ENCODE measurements at places on chromosomes 4 and X.

- DNase-seq: no peak
These were observed 748.8 kb upstream of the FTHL17 start for GRCh38 chrX:31820430-31821210.

DNA sequence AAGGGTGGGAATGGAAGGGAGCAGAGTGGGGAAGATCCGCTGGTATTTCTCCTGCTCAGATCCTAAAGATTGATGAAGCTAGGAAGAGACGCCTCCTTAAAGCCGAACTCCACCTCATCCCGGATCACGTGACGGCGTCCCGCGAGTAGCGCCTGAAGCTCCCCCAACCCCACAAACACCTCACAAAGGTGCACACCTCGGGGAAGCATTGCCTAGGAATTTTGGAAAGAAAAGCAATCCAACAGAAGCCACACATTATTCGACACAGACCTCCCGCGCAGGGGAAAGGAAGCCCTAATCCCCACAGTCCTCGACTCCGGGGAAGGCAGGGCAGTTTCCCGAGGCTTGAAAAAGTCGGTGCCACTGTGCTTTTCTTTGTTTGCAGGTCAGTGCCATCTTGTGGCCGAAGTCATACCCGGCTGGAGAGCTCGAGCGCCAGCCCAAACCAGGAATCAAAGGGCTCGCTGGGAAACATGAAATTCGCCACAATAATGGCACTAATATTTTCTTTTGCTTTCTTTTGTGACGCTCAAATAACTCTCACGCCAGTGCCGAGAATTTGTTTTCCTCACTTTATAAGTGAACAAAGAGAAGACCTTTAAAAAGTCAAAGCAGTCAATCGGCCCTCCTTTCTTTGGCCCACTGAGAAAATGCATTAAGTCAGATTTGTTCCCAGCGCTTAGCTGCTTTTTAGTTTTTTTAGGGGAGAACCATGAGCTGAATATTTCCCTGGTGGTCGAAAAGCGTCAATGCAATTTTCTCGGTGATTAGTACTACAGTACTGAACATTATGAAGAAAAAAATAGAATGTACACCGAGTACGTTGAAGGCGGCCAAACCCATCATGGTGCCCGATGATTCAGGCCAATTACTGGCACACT, at the start of gene NPY1R:
NPY1R (minus strand) TSS at position 71 of the 881 bp plus-strand sequence. CDS start 6,042 bp downstream, outside the sequence.
- DNase-seq: peak; percentile 88

- peak; percentile 43 for DNase-seq
These were observed 109.3 kb upstream of the DGKK start for GRCh38 chrX:50579955-50580354.

DNA sequence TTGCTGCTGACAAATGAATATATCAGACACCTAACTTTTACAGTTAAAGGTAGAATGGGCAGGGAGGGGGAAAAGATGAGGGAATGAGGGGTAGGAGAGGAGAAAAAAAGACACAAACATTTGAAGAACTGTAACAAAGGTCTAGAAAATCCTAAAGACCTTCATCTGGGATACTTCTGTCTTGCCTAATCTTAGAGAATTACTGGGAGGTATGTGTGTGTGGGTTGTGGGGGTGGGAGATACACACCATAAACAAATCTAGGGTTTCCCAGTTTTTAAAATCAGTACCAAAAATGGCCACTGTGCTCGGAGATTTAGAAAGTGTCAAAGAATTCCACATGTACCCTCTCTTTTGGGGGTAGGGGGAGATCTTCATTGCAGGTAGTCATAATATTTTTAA, 166.7 kb downstream of the SH3KBP1 start:
- no peak for DNase-seq

- no peak for DNase-seq
These were observed 21.6 kb downstream of the C4orf50 start for GRCh38 chr4:5996641-5997040.

DNA sequence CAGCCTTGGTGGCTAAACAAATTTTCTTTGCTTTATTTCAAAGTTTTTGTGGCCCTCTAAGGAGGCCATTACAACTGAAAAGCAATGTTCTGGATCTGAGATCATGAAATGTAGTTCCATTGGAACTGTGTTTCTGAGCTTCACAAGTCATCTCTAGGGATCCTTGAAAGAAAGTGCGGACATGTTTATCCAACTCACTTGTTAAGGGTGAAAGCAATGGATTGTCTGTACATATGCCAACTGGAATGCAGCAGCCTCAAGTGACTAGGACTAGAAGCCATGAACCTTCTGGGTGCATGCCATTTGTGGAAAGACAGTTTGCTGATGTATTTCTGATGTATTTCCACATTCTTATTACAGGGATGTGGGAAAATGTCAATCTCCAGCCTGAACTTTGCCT, 36.7 kb upstream of the KLHL13 start:
- no peak for DNase-seq

- DNase-seq: peak; percentile 43
These were observed 53.5 kb downstream of the PTTG2 start for GRCh38 chr4:38013461-38014366.

- DNase-seq: no peak
These were observed 744.0 kb downstream of the FSTL5 start for GRCh38 chr4:161419822-161420221.

GRCh38 chr4:151667048-151667447, 93.8 kb downstream of the GATB start:
- peak; percentile 80 for DNase-seq

GRCh38 chrX:149516604-149517003, 11.5 kb upstream of the IDS start:
- no peak for DNase-seq

DNA sequence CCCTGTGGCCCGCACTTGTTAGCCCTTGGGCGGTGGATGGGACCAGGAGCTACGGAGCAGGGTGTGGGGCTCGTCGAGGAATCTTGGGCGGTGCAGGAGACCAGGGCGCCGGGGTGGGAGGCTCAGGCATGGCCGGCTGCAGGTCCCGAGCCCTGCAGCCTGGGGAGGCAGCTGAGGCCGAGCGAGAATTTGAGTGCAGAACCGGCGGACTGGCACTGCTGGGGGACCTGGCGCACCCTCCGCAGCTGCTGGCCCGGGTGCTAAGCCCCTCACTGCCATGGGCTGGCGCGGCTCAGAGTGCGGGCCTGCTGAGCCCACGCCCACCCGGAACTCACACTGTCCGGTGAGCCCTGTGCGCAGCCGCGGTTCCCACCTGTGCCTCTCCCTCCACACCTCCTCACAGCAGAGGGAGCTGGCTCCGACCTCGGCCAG, 73.6 kb upstream of the TLL1 start:
- DNase-seq: no peak

- no peak for DNase-seq
These were observed 608.3 kb upstream of the PCDH10 start for GRCh38 chr4:132540797-132541196.

DNA sequence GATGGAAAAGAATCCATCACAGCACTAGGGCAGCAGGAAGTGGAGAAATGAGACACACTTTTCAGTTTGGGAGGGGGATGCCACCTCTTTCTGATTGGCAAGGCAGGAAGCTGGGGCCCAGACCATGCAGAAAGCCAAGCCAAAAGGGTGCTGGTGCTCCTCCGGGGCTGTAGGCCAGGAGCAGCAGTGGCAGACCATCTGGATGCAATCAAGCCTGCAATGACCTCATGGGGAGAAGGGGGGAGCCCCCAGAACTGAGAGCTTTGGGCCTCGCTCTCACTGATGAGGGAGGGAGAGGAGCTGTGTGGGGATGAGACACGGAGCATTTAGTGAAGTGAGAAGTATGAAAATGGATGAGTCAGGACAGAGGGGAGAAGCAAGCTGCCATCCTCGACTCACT, 141.3 kb upstream of the NALF2 start:
- DNase-seq: peak; percentile 80

GRCh38 chr4:111992351-111993168, 152.7 kb upstream of the FAM241A start:
- no peak for DNase-seq

DNA sequence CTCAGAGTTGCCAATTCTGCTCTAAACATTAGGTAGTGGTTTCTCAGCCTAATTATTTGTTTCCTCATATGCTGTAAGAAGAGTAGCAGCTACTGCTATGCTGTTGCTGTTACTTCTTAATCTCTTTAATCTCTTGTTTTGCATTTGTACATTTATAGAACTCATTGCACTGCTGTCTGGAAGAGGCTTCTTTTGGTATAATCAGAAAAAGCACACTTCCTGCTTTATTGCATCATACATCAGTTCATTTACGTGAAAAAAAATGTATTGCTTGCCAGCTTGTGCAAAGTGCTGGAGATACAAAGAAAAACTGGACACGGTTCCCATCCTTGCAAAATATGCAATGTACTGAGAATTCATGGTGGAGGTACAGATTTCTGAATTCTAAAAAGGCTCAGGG, 332.0 kb downstream of the GRXCR1 start:
- no peak for DNase-seq

GRCh38 chrX:14843666-14844065, 29.2 kb downstream of the FANCB start:
- no peak for DNase-seq

- DNase-seq: no peak
These were observed 196.7 kb downstream of the HS3ST1 start for GRCh38 chr4:11232015-11232414.

GRCh38 chr4:98851806-98852205, 77.1 kb downstream of the EIF4E start:
- DNase-seq: no peak

GRCh38 chr4:141853091-141853764, 216.8 kb downstream of the IL15 start:
- no peak for DNase-seq

DNA sequence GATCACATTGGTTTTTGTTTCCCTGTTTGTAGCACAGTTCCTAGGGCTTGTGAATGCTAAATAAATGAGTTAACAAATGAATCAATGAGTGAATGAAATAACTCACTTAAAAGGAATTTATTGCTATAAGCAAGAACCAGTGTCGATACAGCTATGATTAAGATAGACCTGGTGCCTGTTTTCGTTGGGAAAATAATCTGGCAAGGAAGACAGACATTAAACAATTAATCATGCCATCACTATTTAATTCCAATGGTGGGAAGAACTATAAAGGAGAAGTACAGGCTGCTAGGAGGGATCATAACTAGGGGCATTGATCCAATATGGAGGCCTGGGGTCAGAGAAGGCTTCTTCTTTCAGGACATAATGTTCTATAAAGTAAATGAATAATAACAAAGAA, 4.5 kb upstream of the CBR4 start:
- DNase-seq: no peak

- DNase-seq: no peak
These were observed 1.2 kb downstream of the P2RY10 start for GRCh38 chrX:78946178-78946931.

DNA sequence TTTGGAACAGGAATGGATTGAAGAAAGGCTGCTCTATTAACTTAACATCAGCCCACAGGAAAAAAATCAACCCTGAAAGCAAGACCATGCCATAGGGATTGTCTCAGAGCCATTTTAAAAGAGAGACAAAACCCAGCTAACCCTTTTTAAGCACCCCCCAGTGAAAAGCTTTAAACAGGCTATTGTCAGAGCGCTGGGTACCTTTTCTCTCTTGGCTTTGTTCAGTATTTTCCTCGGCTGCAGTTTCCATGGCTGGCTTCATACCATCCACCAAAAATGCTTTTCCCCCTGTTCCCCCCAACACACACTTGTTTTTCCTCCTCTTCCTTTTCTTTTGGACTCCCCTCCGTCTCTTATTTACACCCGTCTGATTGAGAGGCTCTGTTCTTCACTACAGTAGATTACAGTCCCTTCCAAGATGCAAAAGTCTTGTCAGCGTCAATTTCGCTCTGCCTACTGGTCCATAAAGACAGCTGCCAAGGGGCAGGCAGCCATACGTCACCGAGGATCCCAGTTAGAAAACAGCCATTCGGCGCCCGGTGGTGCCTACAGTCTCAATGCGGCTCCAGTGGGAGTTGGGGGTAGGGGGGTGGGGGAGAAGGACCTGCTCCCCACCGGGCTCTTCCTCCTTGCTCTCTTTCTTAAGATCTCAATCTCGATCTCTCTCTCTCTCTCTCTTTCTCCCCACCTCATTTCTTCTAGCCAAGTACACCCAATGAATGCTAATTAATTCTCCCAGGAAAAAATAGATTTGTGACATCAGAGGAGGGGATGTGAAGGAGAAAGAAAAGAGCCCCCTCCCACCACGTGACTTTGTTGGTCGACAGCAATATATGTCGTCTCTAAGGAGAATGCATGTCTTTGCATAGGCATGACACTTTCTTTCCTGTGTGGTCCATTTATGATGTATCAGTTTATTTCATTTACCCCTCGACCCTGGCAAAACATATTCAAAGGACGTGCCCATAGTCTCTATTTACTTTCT, at the start of gene GPM6B:
GPM6B (minus strand) TSS at position 451 of the 985 bp plus-strand sequence; CDS start at position 262, 189 bp downstream.
- DNase-seq: no peak

DNA sequence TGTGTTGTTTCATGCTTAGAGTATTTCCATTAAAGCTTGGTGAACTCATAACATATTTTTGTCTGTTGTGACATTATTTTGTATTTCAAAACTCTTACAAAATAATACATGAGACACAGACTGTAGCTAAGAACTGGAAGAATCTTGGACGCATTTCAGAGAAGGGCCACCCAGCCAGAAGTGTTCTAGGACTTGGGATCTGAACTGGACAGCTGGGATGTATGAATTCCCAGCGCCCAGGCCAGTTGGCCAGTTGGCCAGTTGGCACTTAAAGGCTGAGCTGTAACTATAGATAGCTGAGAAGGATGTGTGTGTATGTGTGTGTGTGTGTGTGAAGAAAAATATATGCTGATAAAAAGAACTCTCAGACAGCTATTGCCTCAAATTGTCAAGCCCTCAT, 193.4 kb upstream of the GPR101 start:
- no peak for DNase-seq

- no peak for DNase-seq
These were observed 40.9 kb downstream of the COX18 start for GRCh38 chr4:73028621-73029020.

GRCh38 chrX:136147315-136147901, at the start of gene FHL1:
Gene FHL1 (plus strand): TSS chrX:136147533.
- peak; percentile 76 for DNase-seq

DNA sequence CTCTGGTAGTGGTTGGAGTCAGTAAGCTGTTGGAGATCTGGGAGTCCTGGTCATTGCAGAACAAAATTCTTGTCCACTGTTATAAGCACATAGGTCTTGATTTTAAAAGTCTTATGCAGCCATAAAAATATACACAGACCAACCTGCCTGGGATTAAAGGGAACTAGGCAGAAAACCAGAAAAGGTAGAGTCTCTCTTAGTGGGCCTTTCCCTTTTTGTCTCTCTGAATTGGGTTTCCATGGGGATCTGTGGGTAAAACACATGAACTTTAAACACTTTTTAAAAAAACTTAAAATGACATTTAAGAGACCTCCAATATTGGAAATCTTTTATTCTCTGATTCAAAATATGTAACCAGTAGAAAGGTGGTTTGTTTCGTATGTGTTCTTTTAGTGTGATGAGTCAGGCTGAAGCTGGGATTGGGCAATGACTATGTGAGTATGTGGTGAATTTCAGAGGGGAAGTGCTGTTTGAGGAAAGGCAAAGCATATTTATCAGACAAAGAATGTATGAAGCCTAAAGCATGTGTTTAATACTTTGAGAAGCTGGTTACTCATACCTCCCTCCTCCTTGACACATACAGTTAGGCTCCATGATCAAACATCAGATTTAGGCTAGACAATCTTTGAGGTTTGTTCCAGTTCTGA, 29.6 kb downstream of the SLC16A2 start:
- DNase-seq: peak; percentile 73

- DNase-seq: peak; percentile 28
These were observed 21.3 kb downstream of the ARHGAP24 start for GRCh38 chr4:85496126-85496849.
